ENCODE measurements at places on chromosomes 12 and 14. TPM values are rescaled to one million over a fixed set of nuclear protein-coding genes. Genes with fewer than 3 reads are reported as not detected.
A peak's percentile ranks its signal among the peaks of the same experiment; 100 is the strongest.

GRCh38 chr12:5022465-5023061 lies 21.1 kb upstream of the KCNA5 start:
- no peak for DNase-seq

DNA sequence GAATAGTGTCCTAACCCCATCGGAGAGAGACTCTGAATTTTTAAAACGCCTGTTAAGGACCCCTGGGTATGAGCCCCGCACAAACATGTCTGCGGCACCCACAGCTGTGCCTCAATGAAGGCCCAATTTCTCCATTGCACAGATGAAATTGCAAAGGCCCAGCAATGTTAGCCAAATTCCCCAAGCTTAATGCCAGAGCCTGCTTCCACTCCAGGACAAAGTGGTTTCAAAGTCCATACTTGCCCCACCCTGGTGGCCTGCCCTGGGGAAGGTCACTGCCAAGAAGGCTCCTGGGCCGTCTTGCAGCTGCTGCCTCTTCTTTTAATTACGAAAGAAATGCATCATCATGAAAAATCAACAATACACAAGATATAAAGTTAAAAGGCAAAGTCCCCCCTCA lies 1179.7 kb downstream of the VRK1 start:
- peak; percentile 9 for DNase-seq

- DNase-seq = no peak
These were observed 216.5 kb upstream of the RTL1 start for GRCh38 chr14:101119830-101120571.

Gene SLC15A5
- polyA plus RNA-seq = not detected

Gene NUAK1
- 3.1 TPM for polyA plus RNA-seq

DNA sequence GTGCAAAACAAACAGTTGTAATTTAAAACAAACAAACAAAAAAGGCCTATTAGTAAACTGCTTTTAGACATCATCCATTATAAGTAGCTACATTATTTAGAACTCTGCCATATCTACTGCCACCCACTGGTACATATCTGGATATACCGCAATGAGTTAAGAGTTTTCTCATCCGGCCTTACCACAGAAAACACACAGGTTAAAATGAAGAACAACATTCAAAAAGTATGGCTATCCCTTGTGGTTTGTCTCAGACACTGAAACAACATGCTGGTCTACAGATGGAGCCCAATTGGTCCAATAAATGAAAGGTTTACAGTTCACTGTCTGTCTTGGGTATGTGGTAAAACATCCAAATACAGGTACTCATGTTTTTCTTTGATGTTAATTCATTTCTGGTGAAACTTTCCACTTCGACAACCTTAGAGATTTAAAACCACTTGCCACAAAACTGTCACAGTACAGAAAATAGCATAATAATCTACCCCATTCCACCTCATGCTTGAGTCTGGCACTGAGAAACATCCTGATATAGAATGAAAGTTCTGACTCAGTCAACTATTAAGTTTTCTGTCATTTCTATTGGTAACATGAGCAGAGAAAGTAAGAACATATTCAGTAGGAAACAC lies 354.3 kb downstream of the CEP128 start:
- peak; percentile 21 for DNase-seq

DNA sequence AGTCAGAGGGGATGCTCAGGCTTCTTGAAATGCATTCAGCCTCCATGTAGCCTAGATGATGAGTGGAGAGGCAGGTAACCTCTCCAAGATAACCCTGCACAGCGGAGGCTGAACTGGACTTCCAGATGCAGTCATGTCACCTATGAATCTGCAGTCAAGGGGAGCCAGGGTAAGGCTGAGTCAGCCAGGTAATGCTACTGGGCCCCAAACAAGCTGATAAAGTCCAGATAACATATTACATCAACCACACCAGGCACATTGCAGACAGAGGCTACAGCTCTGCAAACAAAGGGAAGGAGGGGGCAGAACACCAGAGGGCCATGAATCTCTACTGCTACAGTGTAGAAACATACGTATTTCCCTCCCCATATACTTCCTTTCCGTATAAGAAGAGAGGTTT lies 14.0 kb downstream of the RNASE9 start:
- peak; percentile 84 for DNase-seq

Gene JPH4
- polyA plus RNA-seq = 6.6 TPM

GRCh38 chr12:57604992-57605810 lies 577 bp downstream of the DTX3 start:
- no peak for DNase-seq

DNA sequence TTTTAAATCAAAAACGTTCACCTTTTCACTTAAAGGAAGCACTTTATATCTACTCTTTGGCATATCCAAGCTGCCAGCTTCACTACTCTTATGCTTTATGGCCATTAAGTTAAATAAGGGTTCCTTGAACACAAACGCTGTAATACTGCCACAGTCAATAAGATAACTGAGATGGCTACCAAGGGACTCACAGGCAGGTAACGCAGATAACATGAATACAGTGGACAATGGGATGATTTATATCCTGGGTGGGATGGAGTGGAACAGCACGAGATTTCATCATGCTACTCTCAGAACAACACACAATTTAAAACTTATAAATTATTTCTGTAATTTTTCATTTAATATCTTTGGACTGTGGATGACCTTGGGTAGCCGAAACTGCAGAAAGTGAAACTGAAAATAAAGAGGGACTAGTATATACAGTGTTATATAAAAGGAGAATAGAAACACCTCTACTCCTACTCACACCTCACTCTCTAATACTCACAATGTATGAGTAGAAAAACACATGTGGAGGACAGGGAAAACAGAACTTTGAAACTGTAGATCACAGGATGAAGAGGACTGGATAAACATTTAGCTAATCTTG lies 367.3 kb downstream of the C12orf50 start:
- DNase-seq = peak; percentile 58

GRCh38 chr12:102956738-102957327 lies 641 bp upstream of the ASCL1 start:
- no peak for DNase-seq

Gene ADAMTS20
- 0.49 TPM for polyA plus RNA-seq

GRCh38 chr12:131436922-131437705 lies 273.8 kb upstream of the SFSWAP start:
- no peak for DNase-seq

- no peak for DNase-seq
These were observed 45.0 kb downstream of the RPS6KA5 start for GRCh38 chr14:91015435-91015834.

DNA sequence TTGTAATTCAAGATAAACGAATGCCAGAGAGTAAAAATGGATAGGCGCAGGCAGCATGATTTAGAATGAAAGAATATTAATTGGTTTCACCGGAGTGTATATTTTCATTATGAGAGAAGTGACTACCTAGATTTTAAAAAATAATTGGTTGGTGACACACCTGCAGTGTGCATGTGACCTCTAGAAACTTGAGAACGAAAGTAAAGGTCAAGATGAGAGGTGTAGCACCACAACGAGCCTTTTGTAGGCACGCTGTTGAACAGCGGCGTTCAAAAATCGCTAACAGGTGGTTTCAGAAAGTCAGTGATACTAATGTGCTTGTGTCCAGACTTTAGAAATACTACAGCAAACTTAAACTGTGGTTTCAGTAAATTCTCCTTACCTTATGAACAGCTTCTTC lies 123.8 kb downstream of the NPAS3 start:
- no peak for DNase-seq

Gene CLBA1
- 7.0 TPM for polyA plus RNA-seq

DNA sequence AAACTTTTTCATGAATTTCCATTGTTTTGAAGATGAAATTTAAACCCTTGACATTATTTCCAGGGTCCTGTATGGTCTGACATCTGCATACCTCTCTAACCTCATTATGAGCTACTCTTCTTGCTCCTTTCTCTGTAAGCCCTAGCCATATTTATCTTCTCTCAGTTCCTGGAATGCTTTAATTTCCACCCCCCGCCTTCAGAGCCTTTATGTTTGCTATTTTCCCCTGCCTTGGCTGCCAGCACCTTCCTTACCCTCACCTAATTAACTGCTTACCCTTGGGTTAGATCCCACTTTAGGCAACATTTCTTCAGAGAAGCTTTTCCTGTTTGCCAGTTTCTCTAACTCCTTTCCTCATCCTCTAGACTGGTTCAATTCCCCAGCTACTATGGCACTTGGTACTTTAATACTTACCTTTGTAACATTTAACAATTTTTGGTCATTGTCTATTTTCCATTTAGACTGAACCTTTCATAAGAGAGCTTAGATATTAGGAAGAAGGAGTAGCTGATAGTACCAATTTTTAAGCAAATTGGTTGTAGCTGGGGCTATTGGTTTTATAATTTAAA lies 6.0 kb downstream of the STYX start:
- no peak for DNase-seq

Gene C12orf50
- 0.04 TPM for polyA plus RNA-seq

DNA sequence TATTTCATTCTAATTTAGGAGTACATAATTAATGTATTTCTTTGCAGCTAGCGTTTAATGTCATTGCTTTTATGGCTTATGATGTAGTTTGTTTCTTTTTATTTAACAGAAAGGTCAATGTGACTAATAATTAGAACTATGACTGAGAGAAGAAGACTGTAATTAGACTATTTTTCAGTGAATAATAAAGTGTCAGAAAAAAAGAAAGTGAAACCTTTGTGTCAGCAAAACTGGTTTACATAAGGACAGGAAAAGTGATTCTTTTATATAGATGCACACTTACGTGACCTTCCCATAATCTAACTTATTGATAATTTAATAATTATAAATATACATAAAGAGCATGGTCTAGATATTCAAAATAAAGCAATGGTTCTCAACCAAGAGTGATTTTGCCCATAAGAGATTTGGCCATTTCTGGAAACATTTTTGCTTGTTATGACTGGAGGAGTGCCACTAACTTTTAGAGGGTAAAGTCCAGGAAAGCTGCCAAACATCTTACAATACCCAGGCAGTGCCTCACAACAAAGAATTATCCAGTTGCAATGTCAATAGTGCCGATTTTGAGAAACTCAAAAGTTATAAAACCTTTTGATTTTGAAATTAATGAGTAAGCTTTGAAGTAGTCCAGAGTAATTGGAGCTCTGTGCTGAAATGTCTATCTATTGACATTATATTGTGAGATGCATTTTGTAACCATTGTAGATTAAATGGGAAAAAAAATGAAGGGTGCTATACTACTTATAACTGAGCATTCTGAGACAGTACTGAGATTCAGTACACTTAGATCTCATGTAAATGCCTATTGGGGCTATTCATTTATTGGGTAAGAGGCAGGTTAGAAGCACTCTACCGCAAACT lies 227.1 kb downstream of the C12orf50 start:
- DNase-seq = no peak

DNA sequence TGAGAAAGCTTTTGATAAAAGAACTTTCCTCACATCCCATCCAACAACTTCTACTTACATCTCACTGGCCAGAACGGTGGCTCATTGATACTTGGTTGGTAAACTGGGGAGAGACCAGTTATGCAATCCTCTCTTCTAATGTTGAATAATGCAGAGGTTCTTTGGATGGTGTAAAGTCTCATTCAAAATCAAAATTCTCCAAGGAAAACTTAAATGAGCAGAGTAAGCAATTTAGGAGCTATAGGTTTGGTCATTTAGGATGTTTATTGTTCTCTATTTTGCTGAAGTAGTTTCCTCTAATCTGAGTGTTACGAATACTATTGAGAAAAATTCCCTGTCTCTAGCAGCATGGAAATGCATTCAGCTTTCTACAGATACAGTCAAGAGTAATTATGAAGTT lies 26.5 kb upstream of the STK38L start:
- no peak for DNase-seq

DNA sequence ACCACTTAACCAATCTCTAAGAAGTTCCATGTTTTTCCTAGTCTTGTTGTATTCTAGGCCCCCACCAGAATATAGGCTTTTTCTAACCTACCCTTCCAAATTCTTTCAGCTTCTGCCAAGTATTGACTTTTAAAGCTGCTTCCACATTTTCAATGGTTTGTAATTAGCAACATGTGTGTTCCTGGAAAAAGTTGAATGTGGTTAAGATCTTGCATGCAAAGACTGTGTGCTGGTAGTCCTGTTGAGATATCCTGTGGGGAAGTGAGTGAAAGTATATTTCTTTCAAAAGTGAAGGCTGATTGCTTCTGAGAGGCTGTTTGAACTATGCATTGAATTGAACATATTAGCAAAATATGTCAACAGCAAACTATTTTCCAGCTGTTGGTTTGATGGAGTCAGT lies 646 bp upstream of the OR6C4 start:
- DNase-seq = no peak

DNA sequence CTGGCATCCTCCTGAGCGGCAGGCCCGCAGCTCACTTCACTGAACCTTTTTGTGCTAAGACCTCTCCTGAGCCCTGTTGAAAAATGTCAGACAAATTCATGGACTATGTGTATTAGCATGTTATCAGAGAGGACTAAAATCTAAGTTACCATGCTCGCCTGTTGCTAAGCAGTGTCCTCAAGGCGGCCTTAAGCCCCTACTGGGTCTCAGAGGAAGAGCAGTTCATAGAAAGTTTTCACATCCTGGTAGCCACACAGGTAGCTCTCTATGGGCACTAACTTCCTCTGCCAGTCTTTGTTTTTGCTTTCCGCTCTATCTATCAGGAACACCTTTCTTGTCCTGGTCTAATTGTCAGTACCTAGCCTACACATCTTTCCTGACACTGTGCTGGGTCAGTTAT lies 306.6 kb upstream of the MIS18BP1 start:
- DNase-seq = no peak

DNA sequence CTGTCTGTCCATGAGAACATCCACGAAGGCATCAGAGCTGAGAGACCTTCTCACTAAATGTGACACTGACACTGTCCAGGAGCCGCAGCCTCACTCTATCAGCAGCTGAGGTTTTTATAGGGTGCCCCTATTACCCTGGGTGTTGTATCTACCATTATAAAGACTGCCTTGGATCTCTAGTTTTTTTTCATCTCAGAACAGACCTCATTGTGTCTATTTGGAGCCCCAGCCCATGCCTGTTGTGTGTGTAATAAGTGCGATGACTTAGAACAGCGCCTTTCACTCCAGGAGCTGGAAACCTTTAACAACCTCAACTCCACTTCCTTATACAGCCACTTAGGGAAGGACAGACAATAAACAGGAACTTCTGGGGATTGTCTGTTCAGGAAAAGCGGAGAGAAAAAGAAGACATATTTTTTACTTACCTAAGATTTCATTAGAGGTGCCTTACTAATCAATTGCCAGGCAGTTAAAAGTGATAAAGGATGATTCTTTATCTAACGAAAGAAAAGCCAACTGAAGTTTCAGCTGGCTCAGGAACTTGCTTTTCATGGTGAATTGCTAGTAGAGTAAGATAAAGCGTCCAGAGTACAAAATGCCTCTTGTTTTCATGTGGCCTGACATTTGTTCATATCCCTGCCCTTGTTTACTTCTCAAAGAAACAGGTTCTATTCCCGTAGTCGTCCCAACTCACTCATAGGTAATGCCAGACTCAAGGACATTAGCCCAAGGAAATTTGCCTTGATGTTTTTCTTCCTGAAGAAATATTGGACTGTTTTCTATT lies 420.6 kb downstream of the RAD51B start:
- peak; percentile 62 for DNase-seq

Gene LBHD2
- not detected for polyA plus RNA-seq

DNA sequence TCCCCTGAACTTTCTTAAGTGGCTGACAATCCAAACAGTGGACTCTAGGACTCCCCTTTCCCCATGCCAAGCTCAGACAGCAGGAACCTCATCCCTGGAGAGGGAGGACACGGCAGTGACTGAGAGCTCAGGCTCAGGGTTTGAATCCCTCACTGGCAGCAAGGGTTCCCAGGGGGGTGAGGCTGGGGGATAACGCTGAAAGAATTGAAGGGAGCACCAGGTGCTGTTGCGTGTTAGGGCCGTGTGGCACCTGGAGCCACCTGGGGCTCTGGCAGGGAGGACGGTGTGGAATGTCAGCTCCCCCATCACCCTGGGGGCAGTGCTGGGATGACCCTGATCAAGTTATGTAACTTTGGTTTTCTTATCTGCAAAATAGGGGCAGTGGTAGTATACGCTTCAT lies 40.1 kb downstream of the ANO2 start:
- no peak for DNase-seq
